ENCODE measurements at places on chromosomes 5 and 9.

- no peak for DNase-seq
These were observed 245.8 kb upstream of the GAS1 start for GRCh38 chr9:87193151-87193550.

DNA sequence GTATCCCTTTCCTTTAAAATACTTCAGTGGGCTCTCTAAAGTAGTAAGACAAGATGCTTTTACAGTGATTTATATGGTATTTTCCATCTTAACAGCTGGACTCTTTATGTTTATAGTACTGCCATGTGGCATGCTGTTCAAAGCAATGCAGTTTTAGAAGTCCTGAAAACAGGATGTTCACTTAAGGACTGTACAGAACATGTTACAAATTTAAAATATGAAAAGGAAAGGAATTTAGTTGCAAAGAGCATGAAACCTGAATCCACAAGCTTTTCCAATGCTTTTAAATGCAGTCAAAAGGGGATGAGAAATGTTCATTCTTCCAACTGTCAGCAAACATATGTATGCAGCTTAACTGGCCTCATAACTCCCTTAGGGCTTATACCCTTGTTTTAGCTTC, 580.2 kb downstream of the EFNA5 start:
- no peak for DNase-seq

DNA sequence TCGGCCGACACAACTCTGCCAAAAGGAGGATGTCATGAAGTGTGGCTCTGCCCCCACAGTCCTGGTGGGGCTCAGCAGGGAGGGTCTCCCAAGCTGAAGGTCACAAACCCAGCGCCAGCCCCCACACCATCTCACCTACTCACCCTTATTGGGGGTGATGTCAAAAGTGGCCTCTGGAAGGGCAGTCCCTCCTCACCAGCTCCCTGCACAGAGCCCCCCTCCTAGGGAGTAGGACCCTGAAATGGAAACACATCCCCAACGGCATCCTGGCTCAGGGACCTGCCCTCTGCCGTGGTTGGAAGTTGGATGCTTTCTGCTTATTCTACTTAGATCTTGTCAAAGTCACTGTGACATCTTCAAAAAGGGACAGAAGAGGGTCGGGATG, 89.5 kb downstream of the NSUN2 start:
- no peak for DNase-seq

DNA sequence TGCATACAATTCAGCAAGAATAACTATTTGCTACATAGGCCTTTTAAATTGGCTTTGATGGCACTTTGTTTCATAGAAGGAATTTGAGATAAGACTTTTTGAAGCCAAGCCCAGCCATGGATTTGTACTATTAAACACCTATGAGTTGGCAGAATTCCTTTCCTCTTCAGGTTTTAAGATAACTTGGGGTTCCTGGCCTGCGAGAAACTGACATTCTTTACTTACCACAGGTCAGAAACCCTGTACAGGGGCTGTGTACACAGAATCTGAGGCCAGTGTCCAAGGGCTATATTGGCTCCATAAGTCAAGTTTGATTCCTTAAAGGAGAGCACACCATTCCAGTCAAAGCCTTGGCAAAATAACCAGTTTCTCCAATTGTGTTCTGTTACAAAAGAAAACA, 10.8 kb upstream of the BTNL3 start:
- DNase-seq: no peak

- DNase-seq: no peak
These were observed 113.4 kb upstream of the HMHB1 start for GRCh38 chr5:143698574-143698973.

GRCh38 chr5:120124961-120125360, 339.1 kb upstream of the PRR16 start:
- no peak for DNase-seq

Data from left hindlimb (tissue), 1 donor.